ENCODE measurements at places on chromosomes 1 and 21.
A peak's percentile ranks its signal among the peaks of the same experiment; 100 is the strongest.

DNA sequence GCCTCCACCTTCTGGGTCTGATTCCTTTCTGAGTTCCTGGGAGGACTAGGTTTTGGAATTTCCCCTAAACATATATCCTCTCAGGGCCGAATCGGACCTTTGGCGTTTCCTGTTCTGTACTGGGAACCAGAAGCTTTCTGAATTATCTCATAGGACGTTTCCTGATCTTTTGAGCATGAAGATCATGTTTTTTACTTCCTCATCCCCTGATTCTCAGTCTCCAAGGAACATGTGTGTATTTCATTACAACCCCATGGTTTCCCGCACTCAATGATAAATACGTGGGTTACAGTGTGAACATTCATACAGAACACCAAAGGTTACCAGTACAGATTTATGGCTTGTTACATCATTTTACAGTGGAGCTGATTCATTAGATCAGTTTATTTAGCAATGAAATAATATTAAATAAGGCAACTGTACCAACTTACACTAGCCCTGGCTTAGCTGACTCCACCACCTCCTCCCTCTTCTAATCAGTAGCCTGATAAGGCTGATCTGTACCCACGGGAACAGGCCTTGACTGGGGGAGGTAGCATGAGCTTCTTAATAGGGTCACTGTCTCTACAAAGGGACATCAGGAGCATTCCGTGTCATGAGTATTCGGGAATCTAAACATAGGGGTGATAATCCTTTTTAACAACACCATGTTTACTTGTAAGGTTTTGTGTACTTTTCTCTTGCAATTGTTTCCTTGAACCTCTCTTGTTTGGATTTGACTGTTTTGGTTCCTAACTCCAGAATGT, 57.8 kb upstream of the ERRFI1 start:
- DNase-seq = no peak

GRCh38 chr1:172818841-172819527, 160.1 kb downstream of the FASLG start:
- no peak for DNase-seq

GRCh38 chr1:80441664-80442063, 1359.1 kb upstream of the ADGRL2 start:
- DNase-seq = no peak

- DNase-seq = no peak
Observed at GRCh38 chr1:92476071-92476631, 10.6 kb downstream of the GFI1 start.

- DNase-seq = no peak
Observed at GRCh38 chr1:162885265-162885664, 24.3 kb upstream of the CCDC190 start.

- DNase-seq = no peak
Observed at GRCh38 chr1:206145771-206146290, 28.6 kb upstream of the AVPR1B start.

GRCh38 chr1:53294567-53294966, 33.3 kb downstream of the LRP8 start:
- no peak for DNase-seq

GRCh38 chr1:242402956-242403355, 121.5 kb downstream of the PLD5 start:
- no peak for DNase-seq

GRCh38 chr1:55196433-55197035, 18.6 kb downstream of the USP24 start:
- DNase-seq = no peak

DNA sequence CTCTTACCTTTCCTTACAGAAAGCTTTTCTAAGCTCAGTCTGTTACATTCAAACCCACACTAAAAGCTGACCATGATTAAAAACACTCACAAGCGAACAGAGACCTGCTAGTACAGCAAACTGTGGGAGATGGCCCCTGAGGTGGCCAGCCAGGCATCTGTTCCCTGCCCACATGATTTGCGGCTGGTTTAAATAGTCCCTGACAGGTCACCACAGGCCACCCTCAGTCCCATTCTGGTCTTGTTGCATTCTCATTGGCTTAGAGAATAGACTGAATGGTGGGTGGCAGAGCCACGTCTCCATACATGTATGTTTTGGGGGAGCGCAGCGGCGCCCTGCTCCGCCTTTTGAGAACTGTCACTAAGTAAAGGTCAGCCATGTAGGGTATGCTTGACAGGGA, 2.3 kb upstream of the ACTA1 start:
- DNase-seq = no peak

DNA sequence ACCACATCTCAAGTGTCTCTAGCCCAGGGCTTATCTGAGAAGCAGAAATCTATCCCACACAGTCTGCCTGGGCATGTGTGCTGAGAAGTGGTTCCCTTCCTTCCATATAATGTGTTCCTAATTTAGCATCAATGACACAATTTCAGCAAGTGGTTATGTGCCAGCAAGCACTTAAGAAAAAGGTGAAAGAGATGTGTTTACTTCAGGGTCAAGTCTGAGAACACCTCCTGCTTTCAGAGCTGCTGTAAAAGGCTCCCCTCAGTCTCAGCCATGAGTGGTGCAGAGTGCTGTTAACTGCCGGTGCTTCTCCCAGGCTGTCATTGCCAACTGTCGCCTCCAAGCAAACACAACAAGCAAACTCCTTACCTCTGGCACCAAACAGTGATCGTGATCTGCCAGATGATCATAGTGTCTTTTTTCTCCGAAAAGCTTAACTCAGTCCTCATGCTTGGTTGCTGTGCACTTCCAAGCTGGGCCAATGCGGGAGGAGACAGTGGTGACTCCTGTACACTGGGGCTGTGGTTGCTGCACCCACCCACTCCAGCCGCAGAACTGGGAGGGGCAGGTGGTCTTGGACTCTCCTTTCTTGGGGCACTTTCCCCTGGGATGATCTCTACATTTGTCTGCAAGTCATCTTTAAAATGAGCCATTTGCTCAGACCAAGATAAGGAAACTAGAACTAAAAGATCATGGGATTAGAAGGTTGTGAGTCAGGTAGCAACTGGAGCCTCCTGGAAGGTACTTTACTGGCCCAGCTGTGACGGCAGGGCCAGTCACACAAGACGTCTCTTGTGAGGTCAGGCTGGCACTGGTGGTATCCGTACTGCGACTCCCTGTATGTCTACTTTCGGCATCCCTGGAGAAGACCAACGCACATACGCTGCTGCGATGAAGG, 32.4 kb downstream of the ATP1A1 start:
- DNase-seq = no peak

GRCh38 chr1:246907472-246907871, 24.3 kb downstream of the AHCTF1 start:
- DNase-seq = peak; percentile 46

DNA sequence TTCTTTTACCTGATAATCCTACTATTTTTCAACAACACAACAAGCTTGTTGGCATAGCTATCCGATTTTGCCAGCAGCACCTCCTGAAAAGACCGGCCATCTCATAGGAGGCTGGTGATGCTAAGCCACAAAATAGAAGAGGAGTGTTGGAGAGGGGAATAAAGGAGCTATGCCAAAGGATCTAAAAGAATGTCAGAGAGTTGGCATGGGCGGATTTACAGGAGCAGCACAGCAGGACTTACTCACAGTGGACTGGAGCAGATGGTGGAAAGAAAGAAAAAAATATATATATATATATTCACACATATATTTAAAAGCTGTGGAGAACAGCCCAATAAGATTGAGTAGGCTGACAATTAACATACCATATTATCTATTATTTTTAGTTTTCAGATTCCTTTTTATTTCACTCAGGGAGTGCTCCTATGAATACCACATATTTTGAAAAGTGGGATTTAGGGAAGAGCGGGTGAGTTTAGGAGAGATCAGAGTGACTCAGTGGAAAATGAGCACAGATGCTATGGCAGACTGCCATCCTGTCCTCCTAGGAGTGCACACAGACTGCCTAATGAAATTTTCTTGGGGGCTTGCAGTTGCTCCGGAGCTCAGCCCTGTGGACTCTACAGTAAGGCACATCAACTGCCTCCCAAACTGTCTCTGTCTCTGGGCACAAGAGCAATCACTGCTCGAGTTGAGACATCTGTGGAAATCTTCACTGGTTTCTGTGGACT, 394.4 kb upstream of the CHRM3 start:
- no peak for DNase-seq

GRCh38 chr1:1181129-1181937, 7.7 kb downstream of the TTLL10 start:
- no peak for DNase-seq
